ENCODE measurements at places on chromosomes 12 and 14.

DNA sequence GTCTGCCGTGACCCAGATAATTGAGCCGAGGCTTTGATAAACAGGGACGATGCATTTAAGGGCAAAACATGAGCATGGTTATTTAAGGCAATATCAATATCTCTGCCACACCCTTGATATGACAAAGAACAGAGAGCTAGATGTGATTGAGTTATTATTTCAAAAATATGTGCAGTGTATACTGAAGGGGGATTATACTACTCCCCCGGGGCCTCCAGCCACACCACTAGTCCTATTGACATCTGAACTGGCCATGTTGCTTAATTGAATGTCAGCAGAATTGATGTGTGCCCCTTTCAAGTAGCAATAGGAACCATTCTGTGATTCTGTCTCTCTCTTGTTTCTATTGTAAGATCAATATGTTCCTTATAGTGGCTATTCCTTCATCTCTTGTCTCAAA, 794.8 kb upstream of the SEL1L start:
- no peak for DNase-seq

DNA sequence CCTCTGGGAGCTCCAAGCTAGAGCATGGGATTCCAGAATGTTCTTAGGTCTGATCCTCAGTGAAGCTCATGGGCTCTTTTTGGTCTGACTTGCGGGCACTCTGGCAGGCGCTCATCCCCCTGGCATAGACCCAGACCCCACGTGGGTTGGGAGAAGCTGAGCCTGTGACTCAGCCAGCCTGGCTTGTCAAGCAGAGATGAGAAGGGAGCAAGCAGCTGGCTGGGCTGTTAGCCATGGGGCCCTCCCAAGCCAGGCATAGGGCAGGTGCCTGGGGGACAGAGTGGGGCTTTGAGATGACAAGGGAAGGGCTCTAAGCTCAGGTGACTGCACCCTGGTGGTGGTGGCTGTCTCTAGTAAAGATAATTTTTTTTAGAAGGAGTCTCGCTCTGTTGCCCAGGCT, 80.3 kb upstream of the NOS1 start:
- no peak for DNase-seq

DNA sequence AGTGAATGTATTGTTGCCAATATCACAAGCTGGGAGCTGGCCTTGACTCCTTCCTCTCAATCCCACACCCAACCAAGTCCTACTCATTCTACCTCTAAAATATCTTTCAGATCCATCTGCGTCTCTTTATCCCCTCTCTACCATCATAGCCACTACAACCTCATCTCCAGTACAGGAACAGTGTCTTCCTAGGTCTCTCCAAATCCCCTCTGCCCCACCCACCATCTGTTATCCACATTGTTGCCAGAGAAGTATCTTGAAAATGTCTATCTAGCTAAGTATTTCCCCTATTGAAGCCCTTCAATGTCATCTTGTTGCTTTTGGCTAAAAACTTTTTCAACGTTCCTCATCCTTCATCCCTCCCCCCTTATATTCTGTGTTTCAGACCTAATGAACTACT, 244.7 kb downstream of the C12orf75 start:
- no peak for DNase-seq

DNA sequence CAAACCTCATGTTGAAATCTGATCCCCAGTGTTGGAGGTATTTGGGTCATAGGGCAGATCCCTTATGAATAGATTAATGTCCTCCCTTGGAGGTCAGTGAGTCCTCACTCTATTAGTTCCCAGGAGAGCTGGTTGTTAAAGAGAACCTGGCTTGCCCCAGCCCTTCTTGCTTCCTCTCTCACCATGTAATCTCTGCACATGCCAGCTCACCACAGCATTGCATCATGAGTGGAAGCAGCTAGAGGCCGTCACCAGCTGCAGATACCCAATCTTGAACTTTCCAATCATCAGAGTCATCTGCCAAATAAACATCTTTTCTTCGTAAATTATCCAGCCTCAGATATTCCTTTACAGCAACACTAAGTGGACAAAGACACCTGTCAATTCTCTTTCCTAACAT, 161.8 kb upstream of the IGF1 start:
- no peak for DNase-seq

- no peak for DNase-seq
Measured at GRCh38 chr14:100490252-100490651, 97.0 kb downstream of the BEGAIN start.
